ENCODE measurements at places on chromosomes 2 and 18.

- DNase-seq = no peak
Observed at GRCh38 chr2:20211860-20212458, 13.0 kb downstream of the SDC1 start.

DNA sequence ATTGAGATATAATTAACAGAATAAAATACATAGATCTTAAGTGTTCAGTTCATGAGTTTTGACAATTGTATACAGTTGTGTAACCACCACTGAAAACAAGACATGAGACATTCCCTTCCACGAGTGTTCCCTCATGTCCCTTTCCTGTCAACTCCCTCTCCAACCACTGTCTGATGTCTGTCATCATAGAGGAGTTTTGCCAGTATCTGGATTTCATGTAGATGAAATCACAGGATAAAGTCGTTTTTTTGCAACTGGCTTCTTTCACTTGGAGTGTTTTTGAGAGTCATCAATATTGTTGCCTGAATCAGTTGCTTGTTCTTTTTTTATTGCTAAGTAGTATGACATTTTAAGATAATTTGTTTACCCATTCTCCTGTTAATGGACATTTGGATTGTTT is 52.7 kb downstream of the RBMS1 start:
- no peak for DNase-seq

DNA sequence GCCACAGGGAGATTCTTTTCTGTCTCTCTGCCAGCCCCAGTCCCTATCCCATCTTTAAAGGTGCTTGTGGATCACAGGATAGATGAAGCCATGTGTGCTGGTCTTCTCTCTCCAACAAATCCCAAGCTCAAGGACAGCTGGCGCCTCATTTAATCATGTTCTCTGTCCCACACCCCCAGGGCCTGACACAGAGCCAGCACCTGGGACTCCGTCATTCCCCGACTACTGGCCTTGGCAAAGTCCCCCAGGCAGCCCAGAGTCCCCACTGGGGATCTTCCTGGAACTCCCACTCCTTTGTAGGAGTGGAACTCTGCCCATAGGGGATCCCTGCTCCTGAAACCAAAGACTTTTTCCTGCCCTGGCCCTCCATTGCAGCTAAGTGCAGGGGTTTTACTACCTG is 60.8 kb downstream of the MTHFD2 start:
- no peak for DNase-seq

DNA sequence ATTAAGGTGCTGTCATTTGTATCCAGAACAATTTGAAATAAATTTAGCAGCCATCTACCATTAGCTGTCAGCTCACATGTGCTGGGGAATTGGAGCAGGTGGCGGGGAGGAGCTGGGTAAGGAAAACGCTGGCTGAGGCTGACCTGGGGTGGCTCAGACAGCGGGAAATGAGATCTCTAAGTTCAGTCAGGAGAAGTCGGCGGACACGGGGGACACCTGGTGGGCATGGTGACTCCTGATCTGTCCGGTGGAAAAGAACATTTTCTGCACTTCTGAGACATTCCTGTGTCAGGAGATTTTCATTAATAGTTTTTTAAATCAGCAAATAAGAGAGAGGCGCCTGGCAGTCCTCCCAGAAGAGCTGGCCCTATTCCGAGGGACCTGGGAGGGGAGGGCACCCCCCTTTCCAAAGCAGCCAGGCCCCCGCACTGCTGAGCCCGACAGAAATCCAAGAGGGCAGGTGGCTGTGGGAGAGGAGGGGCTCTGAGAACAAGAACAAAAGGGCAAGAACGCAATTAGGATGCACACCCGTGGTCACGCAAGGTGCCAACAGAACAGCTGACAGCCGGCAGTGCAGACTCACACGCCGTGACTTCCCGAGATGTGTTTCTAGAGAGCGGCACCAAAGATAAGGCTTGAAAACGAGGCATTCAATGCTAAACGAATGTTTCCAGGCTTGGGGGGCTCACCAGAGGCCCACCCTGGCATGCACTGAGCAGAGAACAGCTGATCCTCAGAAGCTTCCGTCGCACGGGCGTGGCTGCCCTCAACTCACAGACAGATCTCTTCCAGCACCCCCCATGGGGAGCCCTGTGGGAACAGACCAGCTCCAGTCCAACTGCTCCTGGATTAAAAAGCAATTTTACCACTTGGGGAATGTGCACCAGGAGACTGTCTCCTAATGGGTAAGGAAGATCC is 26.4 kb downstream of the SLC66A2 start:
- DNase-seq = no peak
